ENCODE measurements at places on chromosomes 11 and 22.

- no peak for DNase-seq
These were observed 23.4 kb downstream of the SNX19 start for GRCh38 chr11:130892861-130893260.

GRCh38 chr11:34667810-34668582 lies 47.1 kb downstream of the EHF start:
- DNase-seq = no peak

DNA sequence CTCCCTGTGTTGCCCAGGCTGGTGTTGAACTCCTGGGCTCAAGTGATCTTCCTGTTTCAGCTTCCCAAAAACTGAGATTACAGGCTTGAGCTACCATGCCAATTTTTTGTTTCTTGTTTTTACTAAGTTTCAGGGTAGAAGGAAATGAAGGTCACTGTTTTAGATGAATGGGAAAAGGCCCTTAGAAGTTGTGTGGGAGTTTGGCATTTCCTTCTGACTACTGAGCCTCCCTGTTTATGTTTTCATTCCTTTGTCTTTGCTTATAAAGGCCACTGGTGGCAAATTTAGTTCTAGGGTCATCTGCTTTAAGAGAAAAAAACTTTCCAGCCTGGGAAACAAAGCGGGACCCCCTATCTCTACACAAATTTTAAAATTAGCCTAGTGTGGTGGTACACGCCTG lies 22.1 kb downstream of the SRPRA start:
- DNase-seq = no peak

DNA sequence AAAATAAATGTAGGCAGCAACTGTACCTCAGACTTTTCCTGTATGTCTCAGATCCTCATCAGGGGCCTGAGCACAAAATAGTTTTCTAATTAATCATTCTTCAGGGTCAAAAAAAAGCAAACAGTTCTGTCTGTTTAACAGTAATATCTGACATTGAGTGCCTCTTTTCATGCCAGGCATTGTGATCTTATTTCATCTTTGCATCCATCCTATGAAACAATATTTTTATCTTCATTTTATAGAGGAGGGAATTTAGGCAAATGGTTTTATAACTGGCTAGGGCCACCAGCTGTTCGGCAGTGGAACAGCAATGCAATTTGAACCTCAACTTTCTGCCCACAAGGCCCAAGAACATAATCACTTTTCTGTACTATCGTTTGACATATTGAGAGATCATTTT lies 145.6 kb downstream of the WNT7B start:
- no peak for DNase-seq

GRCh38 chr11:6928916-6929315 lies 2.7 kb downstream of the ZNF215 start:
- DNase-seq = no peak

All from stimulated activated CD8-positive, alpha-beta memory T cell treated with anti-CD3 and anti-CD28 coated beads, Interleukin-4, amount 100 ng/mL, for 1 hour (primary cell).